ENCODE measurements at places on chromosomes 1 and 21.

DNA sequence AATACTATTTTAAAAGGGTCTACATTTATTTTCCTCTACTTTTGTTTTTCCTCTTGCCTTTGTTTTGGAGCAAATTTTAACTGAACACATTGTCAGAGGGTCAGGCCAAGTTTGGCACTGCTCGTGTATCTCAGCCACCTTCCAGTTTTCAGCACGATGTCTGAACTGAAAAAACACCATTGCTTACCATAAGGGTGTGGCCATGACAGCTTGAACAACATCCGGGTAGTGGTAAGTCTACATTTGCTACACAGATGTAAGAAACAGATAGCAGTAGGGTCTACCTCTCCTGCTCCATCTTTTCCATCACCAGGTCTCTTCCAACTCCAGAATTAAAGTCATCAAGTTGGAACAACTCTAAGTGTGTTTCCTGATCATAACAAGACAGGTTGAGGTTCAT lies 4.2 kb downstream of the HIVEP3 start:
- no peak for DNase-seq

DNA sequence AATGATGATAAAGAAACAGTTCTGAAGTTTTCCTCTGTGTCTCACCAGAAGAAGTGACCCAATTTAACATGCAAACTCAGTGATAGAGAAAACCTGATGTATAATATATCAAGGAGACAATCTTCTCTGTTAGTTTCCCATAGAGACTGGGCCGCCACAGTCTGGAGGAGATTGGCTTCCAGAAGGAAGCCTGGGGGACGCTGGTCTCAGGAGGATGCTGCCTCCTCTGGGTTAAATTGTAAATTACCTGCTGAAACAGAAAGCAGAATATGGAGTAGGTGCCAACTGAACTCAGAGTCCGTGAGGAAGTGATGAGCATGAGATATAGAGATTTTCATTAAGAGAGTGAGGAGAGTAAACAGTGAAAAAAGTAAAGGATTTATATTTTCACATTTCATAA lies 15.8 kb downstream of the OR14I1 start:
- no peak for DNase-seq

GRCh38 chr21:27164208-27165177 lies 197.6 kb upstream of the ADAMTS5 start:
- DNase-seq: no peak

GRCh38 chr1:169572187-169572586 lies 14.1 kb downstream of the F5 start:
- no peak for DNase-seq

DNA sequence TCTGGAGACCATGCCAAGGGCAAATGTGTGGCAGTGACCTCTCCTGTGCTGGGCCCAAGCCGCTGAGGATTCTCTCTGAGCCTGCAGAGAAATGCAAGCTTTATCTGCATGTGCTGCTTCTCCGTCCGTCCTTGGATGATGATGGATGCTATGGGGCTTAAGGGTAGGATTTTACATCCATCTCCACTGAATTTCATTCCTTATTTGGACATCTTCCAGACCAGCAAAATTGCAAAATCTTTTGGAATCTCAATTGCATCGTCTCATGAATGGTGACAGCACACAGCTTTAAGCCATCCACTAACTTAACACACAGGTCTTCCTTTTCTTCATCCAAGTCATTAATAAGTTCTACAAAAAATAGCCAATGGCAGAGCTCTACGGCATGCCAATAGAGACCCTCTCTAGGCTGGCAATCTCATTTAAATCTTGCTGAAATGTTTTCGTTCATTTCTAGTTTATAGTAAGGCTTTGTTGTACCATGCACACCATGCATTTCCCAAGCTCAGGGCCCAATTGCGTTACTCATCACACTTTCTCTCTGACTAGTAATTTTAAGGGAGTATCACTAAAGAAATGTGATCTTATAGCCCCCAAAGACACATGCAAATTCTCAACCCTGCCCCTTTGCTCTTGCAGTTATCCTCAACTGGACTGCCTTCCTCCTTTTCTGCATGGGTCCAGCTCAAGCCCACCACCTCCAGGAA lies 11.1 kb downstream of the BATF3 start:
- DNase-seq: no peak

GRCh38 chr1:201653883-201654282 lies 115.0 kb downstream of the NAV1 start:
- DNase-seq: no peak
